ENCODE measurements at places on chromosomes 5 and 9. TPM values are rescaled to one million over a fixed set of nuclear protein-coding genes. Genes with fewer than 3 reads are reported as not detected.

Gene CCL19
- not detected for total RNA-seq

Gene CMYA5
- 21.0 TPM for total RNA-seq

Gene TRIM36
- not detected for total RNA-seq

Gene NOXA1
- total RNA-seq, result 3.3 TPM

Gene CYSRT1
- 0.33 TPM for total RNA-seq

Gene SLC46A2
- total RNA-seq, result 0.36 TPM

Gene ADCY2
- total RNA-seq, result 4.3 TPM

Gene FCN2
- not detected for total RNA-seq

Gene NUP214
- 28.5 TPM for total RNA-seq

Gene COL15A1
- 67.1 TPM for total RNA-seq

Gene TMEM161B
- total RNA-seq, result 22.1 TPM

Gene CCDC152
- total RNA-seq, result 0.55 TPM

Gene CMBL
- 21.3 TPM for total RNA-seq

Gene OLFM1
- total RNA-seq, result 16.8 TPM
